ENCODE measurements at places on chromosomes 1 and 21. TPM values are rescaled to one million over a fixed set of nuclear protein-coding genes. Genes with fewer than 3 reads are reported as not detected.

RIPK4 gene
- polyA plus RNA-seq, result 18.2 TPM

TTC4 gene
- 34.1 TPM for polyA plus RNA-seq

FABP3 gene
- polyA plus RNA-seq, result 84.6 TPM

- DNase-seq, result no peak
Measured at GRCh38 chr1:239301251-239301650, 85.1 kb upstream of the CHRM3 start.

DNA sequence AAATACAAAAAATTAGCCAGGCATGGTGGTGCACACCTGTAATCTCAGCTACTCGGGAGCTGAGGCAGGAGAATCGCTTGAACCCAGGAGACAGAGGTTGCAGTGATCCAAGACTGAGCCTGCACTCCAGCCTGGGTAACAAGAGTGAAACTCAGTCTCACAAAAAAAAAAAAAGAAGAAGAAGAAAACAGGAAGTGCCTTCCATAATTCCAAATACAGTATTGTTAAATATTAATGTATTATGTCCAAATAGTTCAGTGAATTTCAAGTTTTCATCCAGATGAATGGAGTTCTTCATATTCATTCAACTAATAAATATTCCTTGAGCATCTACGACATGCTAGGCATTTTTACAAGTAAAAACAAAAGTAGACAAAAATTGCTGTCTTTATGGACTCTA lies 33.3 kb downstream of the PLEKHO1 start:
- no peak for DNase-seq

LCE1C gene
- not detected for polyA plus RNA-seq

GRCh38 chr1:200075522-200075921 lies 48.0 kb downstream of the NR5A2 start:
- no peak for DNase-seq

HMCN1 gene
- 41.2 TPM for polyA plus RNA-seq

DNA sequence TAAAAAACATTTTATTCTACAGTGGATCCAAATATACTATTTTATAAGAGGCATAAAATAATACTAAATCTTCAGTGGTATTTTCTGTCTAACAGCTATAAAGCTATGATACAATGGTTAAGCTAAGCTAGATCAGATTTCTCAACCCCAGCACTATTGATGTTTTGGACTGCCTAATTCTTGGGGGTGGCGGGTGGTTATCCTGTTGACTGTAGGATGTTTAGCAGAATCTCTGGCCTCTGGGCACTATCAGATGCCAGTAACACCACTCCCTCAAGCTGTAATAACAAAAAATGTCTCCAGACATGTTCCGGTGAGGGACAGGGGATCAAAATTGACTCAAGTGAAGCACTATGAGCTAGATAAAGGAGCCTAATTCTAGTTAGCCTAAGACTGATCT lies 118.5 kb downstream of the APP start:
- DNase-seq, result no peak

GRCh38 chr1:119266858-119267257 lies 101.7 kb upstream of the HAO2 start:
- DNase-seq, result no peak

LYSMD1 gene
- 20.1 TPM for polyA plus RNA-seq

GRCh38 chr1:150809651-150810050 lies 1.6 kb upstream of the CTSK start:
- DNase-seq, result no peak

PODN gene
- 1.1 TPM for polyA plus RNA-seq

FGR gene
- 2.1 TPM for polyA plus RNA-seq

TMEM240 gene
- 6.6 TPM for polyA plus RNA-seq

DNA sequence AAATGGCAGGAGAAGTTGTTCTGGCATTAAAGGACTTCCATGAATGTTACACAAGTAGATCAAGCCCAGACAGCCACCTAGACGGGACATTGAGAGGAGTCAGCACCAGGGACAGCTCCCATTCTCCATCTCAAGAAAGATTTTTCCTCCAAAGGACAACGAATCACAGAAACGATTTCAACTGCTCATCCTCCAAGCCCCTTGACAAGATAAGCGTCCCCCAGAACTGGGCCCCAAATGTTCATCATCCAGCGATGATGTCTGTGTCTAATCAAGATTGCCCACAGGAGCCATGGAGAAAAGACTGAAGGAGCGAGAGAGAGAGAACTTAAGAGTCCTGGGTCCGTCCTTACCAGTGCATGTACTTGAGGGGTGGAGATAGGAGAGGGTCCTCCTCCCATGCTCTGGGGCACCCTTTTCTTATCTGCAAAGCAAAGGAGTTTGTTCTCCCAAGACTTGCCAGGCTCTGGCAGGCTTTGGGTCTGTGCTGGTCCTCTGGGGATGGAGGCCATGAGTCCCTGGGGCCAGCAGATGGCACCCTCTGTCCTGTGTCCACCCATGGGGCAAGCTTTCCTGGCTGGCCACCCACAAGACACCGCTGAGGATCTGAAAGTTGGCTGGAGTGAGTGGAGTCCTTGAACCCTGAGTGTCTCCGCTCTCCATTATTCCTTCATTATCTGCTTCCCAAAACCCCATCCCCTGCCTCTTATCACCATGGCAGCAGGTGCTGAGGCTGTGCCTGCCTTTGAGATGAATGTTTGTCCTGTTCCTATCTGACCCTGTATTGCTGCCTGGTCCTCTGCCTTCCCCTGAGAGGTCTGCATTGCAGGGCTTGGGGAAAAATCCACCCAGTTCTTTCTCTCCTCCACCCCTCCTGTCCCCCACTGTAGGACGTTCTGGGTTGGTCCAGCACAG lies 164.6 kb downstream of the ACTL8 start:
- peak; percentile 70 for DNase-seq

Measured in renal cortex interstitium (tissue), 15 donors.